ENCODE measurements at places on chromosomes 4 and X.

DNA sequence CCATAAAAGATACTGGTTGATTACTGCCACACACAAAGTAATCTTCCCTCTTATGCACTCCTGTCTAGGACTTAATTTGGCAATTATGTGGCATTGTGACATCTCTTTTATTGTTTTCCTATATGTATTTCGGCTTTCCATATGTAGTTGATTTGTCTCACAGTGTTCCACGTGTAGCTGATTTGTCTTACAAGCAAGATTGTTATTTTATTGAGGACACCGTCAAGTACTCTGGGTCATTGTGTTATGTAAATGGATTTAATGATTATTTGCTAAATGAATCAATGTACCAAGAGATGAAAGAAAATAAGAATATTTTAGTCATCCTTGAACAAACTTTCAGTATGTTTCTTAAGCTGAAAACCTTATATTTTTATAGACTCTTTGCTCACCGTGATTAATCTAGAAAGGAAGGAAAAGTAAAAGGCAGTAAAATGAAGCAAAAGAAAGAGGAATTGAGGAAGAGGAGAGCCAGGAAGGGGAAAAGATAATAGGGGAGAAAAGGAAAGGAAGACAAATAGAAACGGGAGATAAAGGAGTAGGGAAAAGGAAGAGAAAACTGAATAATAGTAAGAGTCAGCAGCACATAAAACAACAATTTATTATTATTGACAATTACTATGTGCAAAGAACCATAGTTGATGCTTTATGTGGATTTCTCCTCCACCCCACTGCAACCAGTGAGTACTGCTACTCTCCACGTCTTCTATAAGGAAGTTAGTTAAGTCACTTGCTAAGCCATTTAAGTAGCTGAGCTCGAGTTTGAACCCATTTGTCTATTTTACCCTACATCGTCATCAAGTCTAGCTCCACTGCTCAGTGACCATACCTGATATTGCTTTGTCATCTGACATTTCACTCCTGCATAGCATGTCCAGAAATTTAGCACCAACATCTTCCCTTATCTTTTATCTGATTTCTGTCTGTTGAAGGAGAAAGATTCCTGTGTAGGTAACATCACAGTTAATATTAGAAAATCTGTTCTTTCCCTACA, 336.5 kb downstream of the BMPR1B start:
- H3K4me3 ChIP-seq: no peak overlapping the region
- H3K36me3 ChIP-seq: no peaks in the 10 kb centered on the region
- DNase-seq: no peak

DNA sequence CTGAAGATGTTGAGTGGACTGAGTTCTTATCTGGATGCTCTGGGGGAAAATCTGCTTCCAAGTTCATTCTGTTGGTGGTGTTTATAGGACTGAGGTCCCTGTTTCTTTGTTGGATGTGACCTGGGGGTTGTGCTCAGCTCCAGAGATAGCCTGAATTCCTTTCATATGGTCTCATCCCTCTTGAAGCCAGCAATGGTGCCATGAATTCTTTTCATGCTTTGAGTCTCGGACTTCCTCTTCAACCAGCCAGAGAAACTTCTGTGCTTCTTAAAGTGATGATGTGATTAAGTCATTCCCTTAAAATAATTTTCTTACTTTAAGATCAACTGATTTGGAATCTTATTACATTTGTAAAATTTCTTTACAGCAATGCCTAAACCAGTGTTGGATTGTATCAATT, 233.8 kb upstream of the UGT8 start:
- no peaks in the 10 kb centered on the region for H3K36me3 ChIP-seq
- H3K27me3 ChIP-seq: no peaks in the 10 kb centered on the region
- no peak overlapping the region for H3K27ac ChIP-seq
- DNase-seq: no peak

- no peak for DNase-seq
- H3K36me3 ChIP-seq: no peaks in the 10 kb centered on the region
- no peak overlapping the region for H3K27ac ChIP-seq
- H3K4me3 ChIP-seq: no peak overlapping the region
These were observed 22.8 kb upstream of the VCX3A start for GRCh38 chrX:6557690-6558089.

DNA sequence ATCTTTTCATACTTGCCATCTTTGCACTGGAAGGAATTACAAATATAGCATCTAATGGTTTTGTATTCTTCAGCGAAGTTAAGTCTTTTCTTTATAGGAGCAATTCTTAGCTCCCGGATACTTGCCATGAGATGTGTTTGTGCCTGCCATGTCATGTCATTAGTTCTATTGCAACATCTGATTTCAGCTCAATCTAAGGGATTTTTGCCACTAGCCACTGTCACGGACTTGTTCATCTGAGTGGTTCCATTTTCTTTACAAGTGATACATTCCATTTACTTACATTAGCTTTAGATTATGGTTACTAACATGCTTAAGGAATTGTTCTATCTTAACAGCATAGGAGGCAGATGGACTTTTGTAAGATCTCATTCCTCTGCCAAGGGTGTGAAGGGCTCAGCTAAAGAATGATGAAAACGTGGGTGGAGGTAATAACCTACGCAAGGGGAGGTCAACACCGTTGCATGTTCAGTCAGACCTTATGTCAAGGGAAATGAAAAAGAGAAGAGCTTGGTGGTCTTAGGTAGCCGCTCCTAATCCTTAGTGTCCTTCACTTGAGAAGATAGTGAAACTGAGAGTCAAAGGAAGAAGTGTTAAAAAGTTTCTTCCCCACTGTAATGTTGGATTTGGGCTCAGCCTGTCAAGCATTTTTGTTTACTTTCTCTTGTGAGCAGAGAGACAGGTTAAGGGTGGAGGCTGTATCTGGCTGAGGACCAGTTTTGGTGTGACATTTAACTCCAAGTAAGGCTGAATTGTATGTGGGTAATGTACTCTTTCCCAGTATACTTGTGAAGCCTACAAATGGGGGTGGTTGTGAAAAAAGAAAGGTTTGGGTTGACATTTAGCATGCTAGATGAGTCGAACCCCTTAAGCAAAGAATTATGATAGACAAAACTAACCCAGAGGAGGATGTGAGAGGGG, 3.6 kb upstream of the KLHL2 start:
- H3K27ac ChIP-seq: peak overlapping the region; percentile 8
- no peak overlapping the region for H3K4me3 ChIP-seq
- peaks cover 36% of the 10 kb centered on the region for H3K4me1 ChIP-seq
- no peak for DNase-seq
- no peaks in the 10 kb centered on the region for H3K27me3 ChIP-seq

DNA sequence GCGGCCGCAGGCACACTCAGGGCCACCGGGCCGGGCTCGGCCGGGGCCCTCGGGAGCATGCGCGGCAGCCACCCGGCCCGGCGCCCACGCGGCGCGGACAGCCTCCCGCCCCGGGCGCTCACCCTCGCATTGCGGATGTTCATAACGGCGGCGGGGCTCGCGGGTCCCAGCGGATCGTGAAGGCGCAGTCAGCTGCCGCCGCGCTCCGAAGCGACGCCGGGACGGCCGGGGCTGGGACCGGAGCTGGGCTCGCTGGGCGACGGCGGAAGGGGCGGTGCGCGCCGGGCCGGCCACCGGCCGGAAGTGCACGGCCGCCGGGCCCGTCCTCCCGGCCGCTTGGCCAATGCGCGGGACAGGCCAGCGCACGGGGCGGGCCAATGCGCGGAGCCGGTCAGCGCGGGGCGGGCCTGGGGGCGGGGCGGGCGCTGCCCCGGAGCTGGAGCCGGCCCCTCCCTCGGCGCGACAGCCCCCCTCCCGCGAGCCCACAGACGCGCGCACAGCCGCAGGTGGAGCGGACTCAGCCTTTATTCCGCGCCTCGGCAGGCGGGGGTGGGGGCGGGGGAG, at the start of gene NAA10:
NAA10 (minus strand) TSS at position 276 of the 564 bp plus-strand sequence; CDS start at position 143, 133 bp downstream.
- H3K27ac ChIP-seq: peak within 1 kb of the TSS; percentile 45
- peaks cover 12% of the 10 kb centered on the region for H3K36me3 ChIP-seq
- H3K4me3 ChIP-seq: peak within 1 kb of the TSS; percentile 90
- no peaks in the 10 kb centered on the region for H3K4me1 ChIP-seq
- H3K27me3 ChIP-seq: no peaks in the 10 kb centered on the region
- DNase-seq: no peak

GRCh38 chr4:3477750-3478430, 14.8 kb downstream of the DOK7 start:
- no peak overlapping the region for H3K4me3 ChIP-seq
- no peak for DNase-seq
- H3K4me1 ChIP-seq: no peaks in the 10 kb centered on the region
- no peaks in the 10 kb centered on the region for H3K36me3 ChIP-seq
- peaks cover 2% of the 10 kb centered on the region for H3K27me3 ChIP-seq
- H3K27ac ChIP-seq: no peak overlapping the region

GRCh38 chr4:92733231-92733630, 429.5 kb downstream of the GRID2 start:
- no peak overlapping the region for H3K4me3 ChIP-seq
- H3K36me3 ChIP-seq: no peaks in the 10 kb centered on the region
- no peaks in the 10 kb centered on the region for H3K27me3 ChIP-seq
- DNase-seq: no peak

DNA sequence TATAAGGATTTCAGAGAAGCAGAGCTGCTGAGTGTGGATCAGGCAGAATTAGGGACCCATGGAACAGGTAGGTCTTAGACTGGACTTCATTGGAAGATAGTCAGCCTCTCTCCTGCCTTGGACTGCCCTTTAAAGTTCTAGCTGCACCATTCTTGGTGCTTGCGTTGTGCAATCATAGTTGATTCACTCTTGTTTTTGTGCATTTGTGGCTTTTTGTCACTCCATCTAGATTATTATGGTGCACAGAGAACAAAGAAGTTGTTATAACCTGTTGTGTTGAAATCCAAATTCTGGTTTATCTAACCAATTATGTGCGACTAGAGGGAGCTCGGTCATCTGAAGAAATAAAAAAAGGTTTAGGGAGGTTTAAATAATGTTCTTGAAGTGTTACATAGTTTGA, 59.3 kb downstream of the JADE1 start:
- no peak overlapping the region for H3K4me3 ChIP-seq
- H3K4me1 ChIP-seq: no peaks in the 10 kb centered on the region
- peaks cover 62% of the 10 kb centered on the region for H3K36me3 ChIP-seq
- no peak for DNase-seq
- H3K27ac ChIP-seq: no peak overlapping the region
- no peaks in the 10 kb centered on the region for H3K27me3 ChIP-seq

DNA sequence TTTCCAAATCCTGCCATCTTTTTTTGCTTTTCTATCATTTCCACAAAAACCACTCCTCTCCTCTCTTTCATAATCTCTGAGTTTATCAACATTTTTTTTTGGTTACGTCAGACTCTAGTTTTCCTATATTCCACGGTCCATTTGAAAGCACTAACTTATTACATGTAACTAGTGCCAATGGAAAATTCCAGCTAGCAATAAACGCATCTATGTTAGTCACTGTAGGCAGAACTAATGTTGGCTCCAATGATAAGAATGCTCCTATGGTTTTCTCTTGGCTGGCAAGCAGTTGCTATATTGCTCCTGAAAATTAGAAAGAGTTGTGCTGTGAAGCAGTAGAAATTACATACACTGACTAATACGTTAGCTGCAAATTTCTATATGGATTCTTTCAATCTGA, 634.6 kb upstream of the FTHL17 start:
- no peak for DNase-seq
- no peak overlapping the region for H3K4me3 ChIP-seq
- H3K36me3 ChIP-seq: no peaks in the 10 kb centered on the region
- no peaks in the 10 kb centered on the region for H3K4me1 ChIP-seq
- no peak overlapping the region for H3K27ac ChIP-seq

GRCh38 chr4:168833881-168834280, 176.2 kb downstream of the CBR4 start:
- H3K4me3 ChIP-seq: peak overlapping the region; percentile 82
- H3K27me3 ChIP-seq: no peaks in the 10 kb centered on the region
- no peak for DNase-seq
- H3K4me1 ChIP-seq: peaks cover 23% of the 10 kb centered on the region

DNA sequence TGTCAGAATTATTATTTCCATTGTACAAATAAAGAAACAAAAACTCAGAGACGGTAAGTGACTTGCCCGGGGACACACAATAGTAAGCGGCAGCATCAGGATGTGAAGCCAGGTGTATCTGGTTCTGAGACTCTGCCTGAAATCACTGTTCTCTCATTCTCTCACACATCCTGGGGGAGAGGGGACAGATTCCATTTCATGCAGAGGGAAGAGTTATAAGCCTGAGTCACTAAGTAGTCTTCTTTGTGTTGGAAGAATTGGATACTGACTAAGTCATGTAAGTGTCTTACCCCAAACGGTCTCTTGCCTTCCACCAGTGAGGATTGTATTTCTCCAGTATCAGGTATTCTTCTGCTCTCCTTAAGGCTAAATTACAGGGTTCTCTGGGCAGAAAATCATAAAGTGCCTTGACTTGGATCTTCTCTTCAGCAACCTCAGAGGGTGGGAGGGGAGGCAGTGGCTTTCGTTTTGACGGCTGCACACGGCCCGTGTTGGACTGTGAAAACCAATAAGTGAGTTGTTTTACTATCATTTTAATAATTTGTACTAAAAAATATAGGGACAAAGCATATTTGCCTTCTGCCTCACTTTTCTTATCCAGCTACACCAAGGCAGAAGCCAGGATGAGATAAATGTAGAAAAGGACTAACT, 21.9 kb downstream of the TXK start:
- no peaks in the 10 kb centered on the region for H3K27me3 ChIP-seq
- H3K4me1 ChIP-seq: no peaks in the 10 kb centered on the region
- no peaks in the 10 kb centered on the region for H3K36me3 ChIP-seq
- DNase-seq: no peak
- H3K27ac ChIP-seq: no peak overlapping the region

- H3K4me1 ChIP-seq: peaks cover 18% of the 10 kb centered on the region
- H3K4me3 ChIP-seq: peak overlapping the region; percentile 83
- H3K36me3 ChIP-seq: peaks cover 51% of the 10 kb centered on the region
- DNase-seq: no peak
- peak overlapping the region; percentile 90 for H3K27ac ChIP-seq
These were observed 1.0 kb upstream of the THAP9 start for GRCh38 chr4:82899374-82900065.

DNA sequence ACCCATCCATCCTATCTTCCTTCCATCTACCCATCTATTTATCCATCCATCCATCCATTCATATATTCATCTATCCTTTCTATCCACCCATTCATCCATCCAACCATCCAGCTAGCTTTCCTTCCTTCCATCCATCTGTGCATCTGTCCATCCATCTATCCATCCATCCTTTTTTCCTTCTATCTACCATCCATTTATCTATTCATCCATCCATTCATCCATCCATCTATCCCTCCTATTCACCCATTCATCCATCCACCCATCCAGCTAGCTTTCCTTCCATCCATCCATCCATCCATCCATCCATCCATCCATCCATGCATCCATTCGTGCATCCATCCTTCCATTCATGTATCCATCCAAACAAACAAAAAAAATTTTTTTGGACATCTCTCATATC, 118.8 kb downstream of the PSAPL1 start:
- no peak overlapping the region for H3K27ac ChIP-seq
- no peak overlapping the region for H3K4me3 ChIP-seq
- DNase-seq: no peak
- H3K36me3 ChIP-seq: no peaks in the 10 kb centered on the region
- no peaks in the 10 kb centered on the region for H3K4me1 ChIP-seq
- no peaks in the 10 kb centered on the region for H3K27me3 ChIP-seq

DNA sequence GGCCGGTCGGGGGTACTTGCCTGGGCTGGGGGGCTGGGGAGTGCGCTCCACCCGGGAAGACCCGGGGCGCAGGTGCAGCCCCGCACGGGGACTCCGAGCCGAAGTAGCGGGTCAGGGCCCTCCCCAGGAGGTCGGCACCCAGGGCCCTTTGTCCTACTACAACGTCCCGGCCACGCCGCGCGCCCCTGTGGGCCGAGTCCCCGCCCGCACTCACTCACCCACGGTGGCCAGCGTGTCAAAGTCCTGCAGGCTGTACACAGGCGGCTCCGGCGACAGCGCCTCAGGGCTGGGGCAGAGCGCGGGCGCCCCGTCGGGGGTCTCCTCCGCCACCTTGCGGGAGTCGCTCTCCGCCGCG, 602 bp downstream of the PRKX start:
- no peaks in the 10 kb centered on the region for H3K27me3 ChIP-seq
- peak overlapping the region; percentile 69 for H3K4me3 ChIP-seq
- peak; percentile 35 for DNase-seq
